Right cardiac atrium (tissue), 5 donors: ENCODE measurements at places on chromosomes 6 and 20. TPM values are rescaled to one million over a fixed set of nuclear protein-coding genes. Genes with fewer than 3 reads are reported as not detected.

DNA sequence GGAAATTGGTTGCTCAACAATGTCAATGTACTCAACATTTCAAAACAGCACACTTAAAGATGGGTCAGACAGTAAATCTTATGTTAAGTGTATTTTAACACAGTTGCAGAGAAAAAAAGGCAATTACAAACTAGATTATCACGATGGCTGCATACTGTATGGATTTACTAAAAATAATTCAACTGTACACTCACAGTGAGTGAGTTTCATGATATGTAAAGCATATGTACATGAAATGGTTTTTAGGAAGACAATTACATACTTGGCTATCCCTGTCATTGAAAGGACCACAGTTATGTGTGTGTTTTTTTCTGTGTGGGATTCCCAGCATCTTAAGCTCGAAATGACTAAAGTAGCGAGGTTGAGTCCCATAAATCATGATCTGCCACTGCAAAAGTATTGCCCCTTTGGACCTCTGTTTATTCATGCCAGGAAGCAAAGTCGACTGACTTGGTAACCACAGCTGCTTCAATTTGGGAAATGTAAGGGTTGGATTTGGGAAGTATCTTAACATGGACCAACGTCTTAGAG lies 5.5 kb upstream of the SALL4 start:
- DNase-seq = no peak

Gene LGSN
- not detected for total RNA-seq

- DNase-seq = no peak
These were observed 16.9 kb upstream of the FANCE start for GRCh38 chr6:35435074-35435837.

- DNase-seq = no peak
These were observed 41.6 kb upstream of the TMEM244 start for GRCh38 chr6:129902681-129903080.

DNA sequence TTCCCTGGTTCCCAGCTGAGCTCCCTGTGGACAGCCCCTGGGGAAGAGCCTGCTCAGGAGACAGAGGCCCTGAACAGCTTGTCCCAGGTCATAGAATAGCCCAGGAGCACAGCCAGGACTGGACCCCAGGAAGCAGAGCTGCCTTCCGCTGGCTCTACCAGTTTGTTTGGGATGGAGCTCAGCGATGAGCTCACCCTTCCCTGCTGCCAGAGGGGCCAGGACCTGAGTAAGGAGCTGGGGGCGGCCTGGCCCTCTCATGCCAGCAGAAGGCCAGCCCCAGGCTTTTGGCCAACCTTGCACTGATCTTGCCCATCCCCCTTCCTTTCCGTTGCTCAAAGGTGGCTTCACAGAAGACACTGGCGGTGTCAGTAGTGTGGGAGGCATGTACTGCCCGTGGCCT lies 17.5 kb downstream of the MMP24OS start:
- no peak for DNase-seq

- DNase-seq = peak; percentile 62
These were observed 52.6 kb upstream of the NAA20 start for GRCh38 chr20:19964289-19965265.

DNA sequence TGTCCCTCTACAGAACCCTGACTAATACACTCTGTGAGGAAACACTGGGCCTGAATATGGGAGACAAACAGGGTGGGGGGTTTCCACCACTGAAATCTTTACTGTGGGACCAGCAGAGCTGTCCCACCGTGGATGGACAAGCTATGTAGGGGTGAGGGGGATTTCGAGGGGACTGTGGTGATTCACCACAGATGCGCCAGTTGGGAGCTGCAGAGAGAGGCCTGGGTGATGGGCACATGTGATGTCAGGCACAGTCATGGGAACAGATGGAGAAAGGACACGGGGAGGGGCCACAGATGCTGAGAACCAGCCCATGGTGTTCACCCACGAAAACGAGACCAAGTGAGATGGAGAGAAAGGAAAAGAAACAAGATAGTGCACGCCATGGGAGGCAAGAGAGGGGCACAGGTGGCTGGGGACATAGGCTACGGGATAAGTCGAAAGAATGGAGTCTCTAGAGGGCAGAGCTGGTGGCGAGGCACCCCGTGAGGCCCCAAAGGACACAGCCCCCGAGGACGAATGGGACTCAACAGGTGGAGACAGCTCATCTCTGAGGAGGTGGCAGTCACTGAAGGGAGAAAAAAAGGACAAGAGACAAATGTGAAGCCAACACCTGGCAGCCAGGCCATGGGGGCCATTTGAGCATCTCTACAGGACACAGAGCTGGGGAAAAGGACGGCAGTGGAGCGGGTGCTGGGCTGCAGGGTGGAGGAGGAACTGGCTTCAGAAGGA lies 10.5 kb upstream of the RAMACL start:
- DNase-seq = no peak

DNA sequence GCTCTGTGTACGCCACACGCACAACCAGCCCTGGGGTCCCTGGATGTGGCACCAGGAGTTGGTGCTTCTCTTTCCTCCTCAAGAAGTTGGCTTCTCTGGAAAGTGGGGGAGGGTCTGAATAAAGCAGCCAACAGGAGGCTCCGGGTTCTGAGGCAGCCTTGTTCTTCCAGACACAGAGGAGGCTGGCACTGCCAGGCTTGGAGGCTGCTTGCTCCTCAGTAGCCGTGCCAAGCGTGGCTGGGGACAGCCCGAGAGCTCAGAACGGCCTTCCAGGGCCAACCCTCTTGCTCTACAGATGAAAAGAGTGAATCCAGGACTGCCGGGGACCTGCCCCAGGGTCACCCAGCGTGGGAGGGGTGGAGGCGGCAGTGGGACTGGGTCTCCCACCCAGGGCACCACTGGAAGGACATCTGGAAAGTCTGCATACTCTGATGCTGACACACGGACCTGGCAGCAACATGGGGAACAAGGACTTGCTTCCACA lies 70.4 kb downstream of the SLC22A23 start:
- DNase-seq = no peak

Gene C20orf173
- total RNA-seq = not detected

Gene PNLDC1
- 0.24 TPM for total RNA-seq

DNA sequence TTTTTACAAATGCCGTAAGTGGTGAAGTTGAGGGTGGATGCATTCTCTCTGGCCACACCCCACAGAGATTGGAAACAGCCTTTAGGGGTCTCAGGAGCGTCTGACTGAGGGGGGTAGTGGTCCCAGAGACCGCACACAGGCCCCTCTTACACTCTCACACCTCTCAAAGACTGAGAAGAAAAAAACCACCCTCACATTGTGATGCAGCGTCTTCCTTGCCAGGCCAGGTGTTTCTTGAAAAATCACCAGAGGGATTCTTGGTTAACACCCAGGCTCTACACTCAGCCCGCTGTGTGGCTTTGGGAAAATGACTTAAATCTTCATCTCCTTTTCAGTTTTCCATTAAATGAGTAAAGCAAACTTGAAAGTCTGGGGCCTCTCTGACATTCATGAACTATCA lies 115.8 kb upstream of the SPTLC3 start:
- no peak for DNase-seq

Gene ENPP5
- 13.2 TPM for total RNA-seq

GRCh38 chr20:57612436-57612835 lies 7.8 kb downstream of the ZBP1 start:
- no peak for DNase-seq

GRCh38 chr6:17004269-17004668 lies 97.6 kb upstream of the STMND1 start:
- no peak for DNase-seq

DNA sequence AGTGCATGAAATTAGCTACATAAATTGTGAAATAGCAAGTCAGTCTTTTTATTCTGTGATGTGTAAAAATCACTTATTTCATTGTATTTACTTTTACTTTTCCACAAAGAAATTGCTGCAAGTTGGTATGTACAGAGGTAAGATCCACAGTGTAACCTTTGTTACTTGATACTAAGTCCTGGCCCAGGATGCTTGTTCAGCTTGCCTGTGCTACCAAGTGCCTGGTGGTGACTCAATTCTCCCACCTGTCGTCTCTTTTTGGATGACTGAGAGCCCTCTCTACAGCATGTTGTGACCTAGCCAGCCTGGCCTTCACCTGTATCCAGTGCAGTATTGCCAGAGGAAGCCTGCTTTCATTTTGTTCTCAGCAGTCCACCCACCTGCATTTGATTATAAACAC lies 54.9 kb downstream of the ANKRD6 start:
- no peak for DNase-seq

Gene MAP7
- total RNA-seq = 1.3 TPM

Gene BANF2
- not detected for total RNA-seq

DNA sequence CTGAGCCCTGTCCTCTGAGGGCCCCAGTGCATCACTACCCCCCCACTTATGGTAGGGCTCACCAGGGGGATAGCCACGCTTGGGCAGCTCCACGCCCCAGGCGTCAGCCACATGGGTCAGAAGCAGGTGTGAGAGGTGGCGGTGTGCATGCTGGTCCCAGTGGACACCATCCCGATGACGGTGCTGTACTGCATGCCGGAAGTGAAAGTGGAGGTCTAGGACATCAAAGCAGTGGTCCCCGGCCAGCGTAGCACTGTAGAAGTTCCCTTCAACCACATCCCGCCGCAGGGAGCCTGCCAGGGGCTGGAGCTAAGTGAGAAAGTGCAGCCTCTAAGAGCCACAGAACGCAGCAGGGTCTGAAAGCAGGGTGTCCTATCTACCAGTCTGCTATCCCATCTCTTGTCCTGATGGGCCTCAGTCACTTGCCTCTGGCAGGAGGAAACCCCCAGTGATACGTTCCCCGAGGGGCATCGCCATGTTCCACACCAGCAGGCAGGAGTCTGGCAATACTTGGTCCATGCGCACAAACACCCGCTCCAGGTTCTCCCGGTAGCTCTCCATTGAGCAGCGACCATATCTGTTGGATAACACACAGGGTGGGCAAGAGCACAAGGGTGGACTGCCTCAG lies 2.2 kb downstream of the PCED1A start:
- DNase-seq = no peak

GRCh38 chr6:107819964-107820337 lies 4.2 kb downstream of the SCML4 start:
- no peak for DNase-seq

GRCh38 chr6:1503811-1504210 lies 105.9 kb upstream of the FOXC1 start:
- no peak for DNase-seq

Gene SLC22A1
- total RNA-seq = 0.21 TPM

DNA sequence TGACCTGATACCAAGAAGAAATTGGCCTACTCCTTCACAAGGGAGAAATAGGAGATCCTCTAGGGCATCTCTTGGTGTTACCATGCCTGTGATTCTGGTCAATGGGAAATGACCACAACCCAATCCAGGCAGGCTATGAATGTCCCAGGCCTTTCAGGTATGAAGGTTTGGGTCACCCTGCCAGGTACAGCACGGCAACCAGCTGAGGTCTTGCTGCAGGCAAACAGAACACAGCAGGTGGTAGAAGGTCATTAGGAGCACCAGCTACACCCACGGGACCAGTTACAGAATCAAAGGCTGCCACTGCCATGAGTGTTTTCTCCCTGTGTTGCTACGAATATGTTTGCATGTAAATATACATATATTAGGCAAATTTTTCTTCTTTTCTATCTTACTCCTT lies 202.3 kb downstream of the ERMARD start:
- no peak for DNase-seq

Gene OOEP
- 0.77 TPM for total RNA-seq

Gene SLC22A7
- not detected for total RNA-seq

DNA sequence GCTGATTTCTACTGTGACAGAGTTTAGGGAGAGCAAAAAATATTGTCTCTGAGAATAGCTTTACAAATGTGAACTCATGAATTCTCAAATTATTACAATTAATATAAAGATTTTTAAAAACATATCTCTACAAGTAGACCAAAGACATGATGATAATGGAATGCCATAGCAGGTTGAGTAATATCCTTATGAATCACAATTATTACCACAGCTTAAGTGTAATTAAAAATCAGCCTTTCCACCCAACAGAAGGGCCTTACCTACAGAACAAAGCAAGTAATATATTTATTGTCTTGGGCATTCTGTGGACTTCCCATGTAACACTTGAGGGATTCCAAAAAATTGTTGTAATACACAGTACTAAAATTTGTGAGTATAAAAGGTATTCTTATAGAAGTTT lies 1099.6 kb upstream of the GJE1 start:
- DNase-seq = no peak

GRCh38 chr6:148027201-148027600 lies 315.4 kb upstream of the SASH1 start:
- DNase-seq = no peak

Gene STXBP5
- 12.3 TPM for total RNA-seq
